Uterine smooth muscle cell (primary cell): ENCODE measurements at places on chromosomes 13 and 19. TPM values are rescaled to one million over a fixed set of nuclear protein-coding genes. Genes with fewer than 3 reads are reported as not detected.

Gene ZNF728
- 0.12 TPM in 1 of 2 replicates, not detected in the other for total RNA-seq

Gene LRRC8E
- 9.2 and 10.7 TPM in 2 replicates for total RNA-seq

Gene FFAR3
- not detected in 2 replicates for total RNA-seq

Gene VSIG10L
- total RNA-seq, result 0.22 and 0.50 TPM in 2 replicates

Gene PPFIA3
- total RNA-seq, result 1.2 and 1.5 TPM in 2 replicates
